SW 1271 (cell line): ENCODE measurements at places on chromosomes 11 and 22.

DNA sequence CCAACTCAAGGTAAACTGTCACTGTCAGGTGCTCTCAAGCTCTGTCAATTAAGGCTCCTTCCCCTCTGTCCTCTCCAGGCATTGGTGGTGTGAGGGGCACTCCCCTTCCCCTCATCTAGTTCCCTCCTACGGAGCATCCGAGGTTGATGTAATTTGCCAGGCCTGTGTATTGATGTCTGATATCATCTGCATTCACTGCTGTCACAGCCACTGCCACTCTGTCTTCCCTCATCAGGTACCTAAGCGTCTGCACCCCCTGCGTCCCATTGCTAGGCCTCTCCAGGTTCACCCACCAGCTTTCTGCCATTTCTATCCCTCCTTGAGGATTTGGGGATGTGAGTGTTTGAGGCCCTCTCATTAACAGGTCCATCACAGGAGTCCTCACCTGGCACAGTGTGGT lies 50.0 kb upstream of the SYT13 start:
- no peak for DNase-seq

DNA sequence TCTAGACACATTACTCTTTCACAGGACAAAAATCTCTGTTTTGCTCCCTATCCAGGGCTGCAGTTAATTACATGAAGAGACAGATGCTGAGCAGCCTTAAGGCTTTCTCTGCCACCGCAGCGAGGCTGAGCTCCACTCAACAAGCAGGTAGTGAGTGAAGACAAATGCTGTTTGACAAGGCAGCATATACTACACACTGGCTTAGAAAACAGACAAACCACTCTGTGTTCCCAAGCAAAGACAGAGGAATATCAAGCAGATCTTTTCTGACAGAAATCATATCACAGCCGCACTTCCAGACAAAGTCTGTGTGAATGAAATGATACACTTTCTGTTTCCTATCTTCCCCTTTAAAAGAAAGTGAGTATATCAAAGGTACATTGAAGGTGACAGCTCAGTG lies 368.1 kb downstream of the DCDC1 start:
- DNase-seq, result no peak

- DNase-seq, result no peak
Measured at GRCh38 chr22:37147186-37147990, 2.3 kb downstream of the IL2RB start.

GRCh38 chr22:45475851-45476514 lies 26.7 kb upstream of the FBLN1 start:
- DNase-seq, result no peak

DNA sequence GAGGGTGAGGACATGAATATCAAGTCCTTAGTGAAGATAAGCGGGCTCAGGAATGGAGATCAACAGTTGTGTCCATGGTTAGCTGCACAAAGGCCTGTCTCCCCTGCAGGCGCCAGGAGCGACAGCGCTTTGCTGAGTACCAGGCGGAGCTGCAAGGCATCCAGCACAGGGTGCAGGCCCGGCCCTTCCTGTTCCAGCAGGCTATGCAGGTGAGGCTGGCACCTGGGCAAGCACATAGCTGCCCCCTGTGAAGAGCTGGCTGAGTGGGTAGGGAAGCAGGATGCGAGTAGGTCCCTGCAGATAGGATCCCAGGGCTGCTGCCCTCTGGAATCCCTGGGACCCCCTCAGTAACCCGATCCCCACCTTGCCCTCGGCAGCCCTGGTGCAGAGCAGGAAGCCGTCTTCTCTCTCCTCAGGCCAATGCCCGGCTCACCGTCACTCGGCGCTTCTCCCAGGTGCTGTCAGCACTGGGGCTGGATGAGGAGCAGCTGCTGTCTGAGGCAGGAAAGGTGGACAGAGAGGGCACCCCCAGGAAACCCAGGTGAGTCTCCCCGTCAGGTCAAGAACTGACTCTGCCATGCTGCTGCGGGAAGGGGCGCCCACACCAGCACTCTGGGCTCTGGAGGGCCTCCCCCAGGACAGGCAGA lies 2.6 kb upstream of the SART1 start:
- DNase-seq, result no peak

DNA sequence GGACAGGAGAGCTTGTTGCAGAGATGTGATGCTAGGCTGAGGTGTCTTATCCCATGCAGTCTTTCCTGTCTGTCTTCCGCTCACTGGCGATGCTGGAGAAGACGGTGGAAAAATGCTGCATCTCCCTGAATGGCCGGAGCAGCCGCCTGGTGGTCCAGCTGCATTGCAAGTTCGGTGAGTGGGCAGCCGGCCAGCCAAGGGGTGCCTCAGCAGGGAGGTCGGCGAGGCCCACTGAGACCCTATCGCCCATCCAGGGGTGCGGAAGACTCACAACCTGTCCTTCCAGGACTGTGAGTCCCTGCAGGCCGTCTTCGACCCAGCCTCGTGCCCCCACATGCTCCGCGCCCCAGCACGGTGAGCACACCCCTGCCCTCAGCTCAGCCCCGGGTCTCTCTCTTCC lies 1.7 kb downstream of the RAD9A start:
- DNase-seq, result no peak
